ENCODE measurements at places on chromosomes 5 and 9.

DNA sequence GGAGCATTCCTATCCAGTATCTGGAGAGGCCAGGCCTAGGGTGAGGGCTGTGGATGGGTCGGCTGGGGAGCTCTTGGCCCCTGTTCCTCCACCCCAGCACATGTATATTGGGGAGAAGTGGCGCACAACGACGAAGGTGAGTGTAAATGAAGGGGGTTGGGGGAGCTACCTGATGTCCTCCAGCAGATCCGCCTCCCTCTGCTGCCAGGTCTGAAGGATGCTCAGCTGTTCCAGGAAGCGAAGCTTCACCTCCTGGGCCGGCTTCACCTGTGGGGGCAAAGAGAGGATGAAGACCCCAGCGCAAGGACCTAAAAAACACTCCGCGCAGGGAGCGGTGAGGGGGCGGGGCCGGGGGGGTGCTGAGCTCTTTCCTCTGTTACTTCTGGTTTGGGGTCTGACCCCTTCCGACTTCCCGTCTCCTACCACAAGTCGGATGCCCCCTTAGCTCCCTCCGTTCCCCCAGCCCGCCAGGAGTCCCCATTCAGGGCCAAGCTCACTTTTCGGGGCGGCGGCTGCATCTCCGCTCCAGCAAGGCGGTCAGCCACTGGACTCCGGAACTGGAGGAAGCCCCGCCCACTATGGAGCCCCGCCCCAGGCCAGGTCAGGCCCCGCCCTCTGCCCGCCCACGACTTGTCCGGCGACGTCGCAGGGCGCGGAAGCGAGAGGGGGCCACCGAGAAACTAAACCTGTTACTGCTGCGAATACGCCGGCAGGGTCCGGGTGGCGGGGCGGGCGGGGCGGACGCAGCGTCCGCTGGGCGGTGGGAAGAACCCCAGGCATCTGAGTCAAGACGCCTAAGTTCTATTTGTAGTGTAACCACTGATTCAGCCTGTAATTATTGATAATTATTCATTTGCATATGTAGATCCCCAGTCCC lies at the start of gene FCHSD1:
TSS of gene FCHSD1 (minus strand) at position 568 of the 877 bp plus-strand sequence. CDS start at position 518, 50 bp downstream.
- DNase-seq: peak; percentile 99

DNA sequence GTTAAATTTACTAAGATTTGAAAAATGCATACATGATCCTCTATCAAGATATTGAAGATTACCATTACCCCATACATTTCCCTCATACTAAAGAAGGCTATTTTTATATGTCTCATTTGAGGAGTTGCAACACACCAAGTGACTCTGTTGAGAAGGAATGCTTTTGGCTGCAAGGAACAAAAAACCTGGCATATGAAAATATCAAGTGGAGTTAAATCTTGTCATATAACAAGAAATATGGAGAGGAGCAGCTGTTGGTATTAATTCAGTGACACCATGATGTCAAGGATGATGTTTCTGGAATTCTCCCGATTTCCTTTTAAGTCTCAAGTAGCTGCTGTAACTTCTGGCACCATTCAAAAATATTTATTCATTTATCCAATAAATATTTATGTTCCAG lies 193.8 kb downstream of the CSNK1G3 start:
- no peak for DNase-seq

DNA sequence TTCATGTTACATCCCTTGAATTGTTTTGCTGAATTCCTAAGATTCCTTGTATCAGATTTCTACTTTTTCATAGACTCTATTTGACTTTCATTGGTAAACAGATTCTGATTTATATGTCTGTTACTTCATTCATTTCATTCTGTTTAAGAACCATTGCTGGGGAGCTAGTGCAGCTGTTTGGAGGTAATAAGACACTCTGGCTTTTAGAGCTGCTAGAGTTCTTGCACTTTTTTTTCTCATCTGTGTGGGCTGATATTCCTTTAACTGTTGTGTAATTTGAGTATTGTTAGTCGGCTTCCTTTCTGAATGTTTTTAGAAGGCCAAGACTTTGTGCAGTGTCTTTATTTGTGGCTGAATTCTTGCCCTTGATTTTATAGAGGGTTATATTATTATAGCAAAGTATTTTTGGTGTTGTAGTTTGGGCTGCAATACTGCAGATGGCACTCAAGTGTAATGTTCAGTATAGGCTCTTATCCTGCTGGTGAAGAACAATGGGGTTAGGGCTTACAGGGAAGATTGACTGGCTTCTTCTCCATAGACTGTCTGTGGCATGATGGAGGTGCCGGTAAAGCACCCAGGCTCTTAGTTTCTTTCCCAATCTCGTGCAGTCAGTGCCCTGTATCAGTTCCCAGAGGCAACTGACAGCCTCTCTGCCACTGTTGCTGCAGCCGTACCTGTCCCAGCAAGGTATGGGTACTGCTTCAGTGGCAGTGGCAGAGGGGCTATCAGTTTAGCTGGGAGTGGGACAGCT lies 162.2 kb downstream of the OXCT1 start:
- DNase-seq: no peak

DNA sequence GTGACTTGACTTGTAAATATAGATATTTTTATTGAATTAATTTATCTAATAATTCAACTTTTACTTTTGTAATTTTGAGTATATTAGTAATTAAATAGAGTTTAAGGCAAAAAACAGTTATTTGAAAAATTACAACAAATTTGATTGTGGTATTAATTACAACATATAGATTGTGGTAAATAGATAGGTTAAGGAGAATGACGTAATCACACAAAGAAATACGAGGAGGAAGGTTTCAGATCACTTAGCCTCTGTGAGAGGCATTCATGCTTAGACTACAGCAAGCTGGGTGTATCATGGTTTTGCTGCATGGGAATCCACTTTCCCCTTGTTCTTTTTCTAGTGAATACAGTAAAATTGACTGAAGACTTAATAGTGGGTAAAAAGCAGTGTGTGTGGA lies 878.4 kb upstream of the EDIL3 start:
- no peak for DNase-seq

- DNase-seq: no peak
Observed at GRCh38 chr9:17068671-17069070, 66.2 kb upstream of the CNTLN start.

DNA sequence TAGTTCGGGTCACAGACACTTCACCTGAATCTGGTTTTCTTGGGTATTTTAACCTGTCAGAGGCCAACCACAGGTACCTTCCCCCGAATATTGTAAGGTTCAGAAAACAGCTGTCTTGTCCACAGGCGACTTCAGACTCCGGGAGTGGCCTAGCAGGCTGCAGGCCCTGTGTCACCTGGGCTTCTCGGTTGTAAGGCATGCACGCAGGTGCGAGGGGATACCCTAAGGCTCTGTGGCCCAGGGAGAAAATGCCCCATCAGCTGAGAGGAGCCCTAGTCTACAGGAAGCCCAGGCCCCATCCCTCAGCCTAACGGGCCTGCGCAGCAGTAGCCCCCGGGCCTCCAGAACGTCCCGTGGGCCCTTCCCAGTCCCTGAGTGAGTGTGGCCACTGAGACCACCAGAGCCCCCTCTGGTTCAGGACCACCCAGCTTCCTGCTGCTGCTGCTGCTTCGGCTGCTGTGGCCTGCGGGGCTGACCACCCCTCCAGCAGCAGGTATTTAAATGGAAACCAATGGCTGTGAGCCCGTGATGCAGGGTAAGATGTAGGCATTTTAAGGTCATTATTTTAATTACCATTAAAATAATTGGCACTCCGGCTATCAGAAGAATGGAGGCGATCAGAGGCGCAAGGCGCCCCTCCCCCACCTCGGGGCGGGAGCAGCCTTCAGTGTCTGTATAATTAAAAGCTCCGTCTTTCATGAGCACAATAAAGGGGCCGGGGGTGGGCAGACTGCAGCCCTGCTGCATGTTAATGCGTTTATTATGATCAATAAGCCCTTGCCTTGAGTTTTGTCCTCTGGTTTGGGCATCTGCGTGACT lies 65.4 kb downstream of the PSMB7 start:
- DNase-seq: no peak

DNA sequence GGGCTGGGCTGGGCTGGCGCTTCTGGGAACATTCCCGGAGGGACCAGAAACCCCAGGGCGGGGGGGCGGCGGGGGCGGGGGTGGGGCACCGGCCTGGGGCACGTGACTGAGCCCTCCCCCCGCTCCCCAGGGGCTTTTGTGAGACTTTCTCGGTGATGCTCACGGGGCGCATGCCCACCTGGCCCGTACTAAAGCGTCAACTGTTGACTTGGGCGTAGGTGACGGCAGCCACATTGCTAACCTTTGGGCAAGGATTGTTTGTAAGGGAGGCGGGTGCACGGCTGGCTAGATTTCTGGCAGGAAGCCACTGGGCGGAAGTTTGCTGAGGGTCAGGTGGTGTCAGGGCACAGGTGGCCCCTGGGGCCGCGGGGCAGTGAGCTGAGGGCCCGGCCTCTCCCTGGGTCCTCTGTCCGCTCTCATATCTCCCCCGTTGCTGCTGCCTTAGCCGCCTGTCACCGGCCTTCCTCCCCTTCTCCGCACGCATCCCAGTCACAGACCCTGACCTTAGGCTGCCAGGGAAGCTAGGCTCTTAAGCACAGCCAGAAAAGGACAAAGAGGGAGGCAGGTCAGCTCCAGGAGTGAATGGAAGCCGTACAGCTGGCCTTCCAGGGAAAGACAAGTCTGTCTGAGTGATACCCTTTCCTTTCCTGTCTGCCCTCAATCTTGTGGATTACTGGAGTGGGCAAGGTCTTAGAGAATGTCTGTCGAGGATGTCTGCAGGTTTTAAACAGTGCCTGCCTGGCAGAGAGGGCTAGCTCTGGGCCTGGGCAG lies 812 bp downstream of the CACFD1 start:
- peak; percentile 72 for DNase-seq

DNA sequence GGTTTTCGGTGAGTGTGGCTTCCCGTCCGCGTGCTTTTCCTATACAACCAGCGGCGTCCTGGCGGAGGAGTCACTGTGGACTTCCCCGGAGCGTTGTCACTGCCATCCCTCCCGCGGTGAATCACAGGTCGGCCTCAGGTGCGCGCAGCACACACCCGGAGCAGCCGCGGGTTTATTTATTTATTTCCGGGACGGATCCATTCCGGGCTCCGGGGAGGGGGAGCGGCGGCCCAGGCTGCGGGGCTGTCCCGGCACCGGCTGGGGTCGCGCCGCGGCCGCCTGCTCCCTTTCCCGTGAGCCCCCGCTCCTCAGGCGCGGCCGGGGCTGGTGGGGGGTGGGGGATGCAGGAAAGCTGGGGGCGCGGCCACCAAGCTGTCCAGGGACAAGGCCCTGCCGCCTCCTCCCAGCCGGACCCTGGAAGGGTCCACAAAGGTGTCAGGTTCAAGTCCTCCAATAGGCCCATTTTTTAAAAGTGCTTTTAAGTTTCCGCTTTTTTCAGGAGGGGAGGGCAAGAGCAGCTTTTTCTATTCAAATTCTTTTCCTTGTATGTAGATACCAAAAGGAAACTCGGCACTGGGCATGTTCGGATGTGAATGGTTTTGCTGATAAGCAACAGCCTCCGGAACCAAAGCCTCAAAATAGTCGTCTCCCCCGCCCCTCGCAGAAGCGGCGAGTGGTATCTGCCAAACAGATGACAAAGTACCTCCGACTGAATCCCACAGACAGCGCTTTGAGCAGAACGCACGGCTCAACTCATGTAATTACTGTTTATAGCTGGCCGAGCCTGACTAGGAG lies 192.5 kb downstream of the CD180 start:
- DNase-seq: peak; percentile 23

GRCh38 chr9:136624184-136624951 lies 38.3 kb upstream of the EGFL7 start:
- DNase-seq: no peak

DNA sequence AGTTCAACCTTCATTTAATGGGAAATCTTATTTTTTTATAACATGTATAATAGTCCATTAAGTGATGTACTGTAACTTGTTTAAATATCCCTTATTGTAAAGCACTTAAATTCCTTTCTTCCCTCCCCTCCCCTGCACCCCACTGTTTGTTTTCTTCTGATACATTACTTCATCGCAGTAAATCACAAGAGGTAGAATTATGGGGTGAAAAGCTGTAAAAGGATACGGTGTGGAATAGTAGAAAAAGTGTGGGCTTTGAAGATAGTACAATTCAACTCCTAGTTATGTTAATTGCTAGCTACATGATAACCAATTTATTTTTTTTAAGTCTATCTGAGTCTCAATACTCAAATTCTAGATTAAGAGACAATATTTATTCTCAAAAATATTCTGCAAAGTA lies 41.9 kb upstream of the MACIR start:
- DNase-seq: no peak

DNA sequence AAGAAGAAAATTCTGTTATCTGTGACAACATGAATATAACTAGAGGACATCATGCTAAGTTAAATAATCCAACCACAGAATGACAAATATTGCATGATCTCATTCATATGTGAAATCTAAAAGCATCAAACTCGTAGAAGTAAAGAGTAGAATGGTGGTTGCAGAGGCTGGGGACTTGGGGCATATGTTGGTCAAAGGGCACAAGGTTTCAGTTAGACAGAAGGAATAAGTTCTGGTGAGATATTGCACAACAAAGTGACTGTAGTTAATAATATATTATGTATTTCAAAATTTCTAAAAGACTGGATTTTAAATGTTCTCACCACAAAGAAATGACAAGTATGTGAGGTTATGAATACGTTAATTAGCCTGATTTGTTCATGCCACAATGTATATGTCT lies 24.8 kb downstream of the GRIA1 start:
- DNase-seq: no peak

GRCh38 chr9:130448035-130448624 lies 3.4 kb downstream of the ASS1 start:
- no peak for DNase-seq

DNA sequence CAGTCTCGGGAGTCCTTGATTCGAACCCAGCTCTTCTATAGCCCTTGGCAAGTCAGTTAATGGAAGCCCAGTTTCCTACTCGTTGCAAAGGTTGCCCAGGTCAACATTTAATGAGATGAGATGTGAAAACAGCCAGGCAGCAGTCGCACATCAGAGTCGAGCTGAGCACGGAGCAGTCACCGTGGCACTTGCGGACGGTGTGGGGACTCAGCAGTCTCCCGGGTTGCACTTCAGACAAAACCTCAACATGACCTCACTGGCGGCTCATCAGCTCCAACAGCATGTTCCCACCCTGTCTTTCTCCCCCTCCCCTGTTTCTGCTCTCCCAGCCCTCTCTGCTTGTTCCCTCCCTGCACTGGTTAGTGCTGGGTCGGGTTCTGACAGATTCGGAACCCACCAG lies 35.8 kb downstream of the UBE2QL1 start:
- no peak for DNase-seq

DNA sequence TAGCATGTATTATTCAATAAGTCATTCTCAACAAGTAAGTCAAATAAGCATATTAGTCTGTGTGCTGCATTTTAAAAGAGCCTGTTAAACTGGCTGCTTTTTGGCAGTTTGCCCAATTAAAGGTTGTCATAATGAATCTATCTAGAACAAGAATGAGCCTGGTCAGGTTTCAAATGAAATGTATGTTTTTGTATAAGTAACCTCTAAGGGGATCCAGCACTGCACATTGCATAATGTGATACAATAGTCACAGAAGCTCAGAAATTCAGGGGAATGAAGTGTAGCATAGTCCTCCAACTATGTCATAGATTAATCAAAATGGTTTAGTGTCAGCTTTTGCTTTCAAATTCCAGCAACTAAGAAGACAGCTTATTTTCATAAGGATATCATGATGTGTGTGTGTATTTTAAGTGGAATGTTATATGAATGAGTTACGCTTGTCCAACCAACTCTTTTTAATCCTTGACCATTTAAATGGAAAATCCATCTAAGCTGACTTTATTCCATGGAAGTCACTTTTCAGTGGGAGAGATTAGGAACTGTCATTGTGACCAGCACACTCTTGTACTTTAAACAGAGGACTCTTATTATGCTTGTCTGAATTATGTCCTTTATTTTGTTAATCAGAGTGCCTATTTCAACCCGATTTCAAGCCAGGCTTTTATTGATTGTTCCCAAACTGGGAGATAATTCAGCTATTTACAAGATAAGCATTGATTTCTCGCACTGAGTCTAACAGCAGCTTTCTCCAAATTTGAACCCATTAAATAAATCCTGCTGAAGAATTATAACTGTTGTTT lies 283.9 kb upstream of the ADAMTSL1 start:
- no peak for DNase-seq
